ENCODE measurements at places on chromosomes 6 and 20.

DNA sequence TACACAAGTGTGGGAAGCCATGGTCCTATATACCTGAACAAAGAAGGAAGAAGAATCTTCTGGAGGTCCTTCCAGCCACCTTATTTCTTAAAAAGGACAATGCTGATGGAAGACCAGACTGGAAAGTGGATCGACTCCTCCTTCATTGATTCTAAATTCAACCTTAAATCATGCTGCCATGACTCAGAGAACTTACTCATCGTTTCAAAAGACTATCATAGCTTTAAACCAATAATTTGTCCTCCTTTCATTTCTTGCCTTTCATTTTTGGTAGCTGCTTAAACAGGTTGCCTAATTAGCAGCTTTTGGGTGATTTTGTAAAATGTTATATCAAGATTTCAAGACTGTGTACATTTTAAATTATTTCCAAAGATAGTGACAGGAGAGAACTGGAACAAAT is 60.8 kb downstream of the RTN4IP1 start:
- no peak for DNase-seq

- DNase-seq, result no peak
Observed at GRCh38 chr6:88704980-88705379, 258.4 kb downstream of the RNGTT start.

DNA sequence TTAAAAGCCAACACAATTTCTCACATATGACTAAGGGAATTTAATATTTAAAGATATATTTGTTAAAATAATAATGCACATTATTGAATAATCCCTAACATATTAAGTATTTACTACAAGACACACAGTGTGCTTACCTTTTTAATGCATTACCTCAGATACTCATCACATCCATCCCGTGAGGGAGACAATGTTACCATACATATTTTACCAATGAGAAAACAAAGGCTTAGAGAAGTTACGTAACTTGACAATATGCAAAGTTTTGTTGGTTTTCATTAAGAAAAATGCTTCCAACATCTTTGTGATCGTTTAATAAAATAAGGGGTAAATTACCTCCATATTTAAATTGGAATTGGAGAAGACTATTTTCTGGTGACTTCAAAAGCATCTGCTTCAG is 4.3 kb downstream of the IFNGR1 start:
- DNase-seq, result no peak

DNA sequence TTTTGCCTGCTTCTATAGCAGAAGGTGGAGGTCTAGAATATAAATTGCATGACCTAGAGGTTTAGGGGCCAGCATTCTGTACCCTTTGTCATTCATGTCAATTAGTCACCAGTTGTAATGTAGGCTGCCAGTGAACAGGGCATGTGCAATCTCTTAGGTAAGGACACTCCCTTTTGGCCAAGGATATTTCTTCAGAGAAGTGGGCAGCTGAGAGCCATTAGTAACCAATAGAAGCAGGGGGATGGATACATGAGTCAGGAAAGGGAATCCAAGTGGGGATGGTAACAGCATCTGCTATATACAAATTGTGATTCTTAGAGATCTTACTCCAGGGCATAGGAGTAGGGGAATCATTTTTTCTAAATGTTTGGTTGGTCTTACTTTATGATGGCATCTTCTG is 494.2 kb upstream of the JAG1 start:
- no peak for DNase-seq

DNA sequence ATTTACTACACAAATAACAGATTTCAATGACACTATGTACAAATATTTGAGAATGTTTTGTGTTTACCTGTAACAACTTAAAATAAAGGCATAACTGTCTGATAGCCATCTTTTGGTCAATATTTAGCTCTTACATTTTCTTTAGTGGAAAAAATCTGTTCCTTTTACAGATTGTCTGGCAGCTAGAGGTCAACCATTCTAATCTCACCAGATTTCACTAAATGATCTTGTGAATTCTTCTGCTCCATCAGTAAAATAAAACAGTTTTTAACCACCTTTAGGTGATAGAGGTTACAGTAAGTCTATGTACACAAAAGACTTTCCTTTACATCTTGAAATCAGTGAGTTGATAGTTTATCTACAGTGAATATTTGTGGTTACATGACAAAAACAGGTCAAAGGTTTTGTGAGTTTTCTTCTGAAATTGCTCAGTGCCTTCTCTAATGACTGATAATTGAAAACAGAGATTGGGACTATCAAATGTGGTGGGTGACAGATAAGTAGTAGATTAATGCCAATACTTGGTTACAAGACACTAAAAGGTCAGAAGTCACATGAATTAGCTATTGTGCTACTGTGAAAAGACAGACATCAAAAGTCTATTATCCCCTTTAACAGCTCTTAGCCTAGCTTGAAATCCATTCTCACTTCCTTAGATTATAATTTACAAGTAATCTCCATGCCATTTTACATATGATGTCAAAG is 47.4 kb downstream of the BMP5 start:
- no peak for DNase-seq

GRCh38 chr6:109874621-109875020 is 103.5 kb upstream of the GPR6 start:
- no peak for DNase-seq

DNA sequence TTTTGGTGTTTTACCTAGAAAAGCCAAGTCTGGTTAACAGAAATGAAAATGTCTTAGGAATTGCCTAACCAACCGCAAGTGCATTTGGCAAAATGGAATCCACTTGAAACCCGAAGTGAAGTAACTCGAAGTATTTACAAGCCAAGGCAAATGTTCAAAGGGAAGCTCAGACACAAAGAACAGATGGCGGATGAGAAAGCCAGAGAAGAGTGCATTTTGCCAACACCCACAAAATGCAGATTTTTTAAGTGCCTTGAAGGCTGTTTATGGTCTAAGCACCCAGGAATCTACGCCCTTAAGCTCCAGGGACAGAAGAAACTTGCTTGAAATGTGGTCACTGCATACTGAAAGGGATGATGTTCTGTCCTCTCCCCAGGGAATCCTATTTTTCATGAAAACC is 70.0 kb upstream of the TBXT start:
- DNase-seq, result no peak

DNA sequence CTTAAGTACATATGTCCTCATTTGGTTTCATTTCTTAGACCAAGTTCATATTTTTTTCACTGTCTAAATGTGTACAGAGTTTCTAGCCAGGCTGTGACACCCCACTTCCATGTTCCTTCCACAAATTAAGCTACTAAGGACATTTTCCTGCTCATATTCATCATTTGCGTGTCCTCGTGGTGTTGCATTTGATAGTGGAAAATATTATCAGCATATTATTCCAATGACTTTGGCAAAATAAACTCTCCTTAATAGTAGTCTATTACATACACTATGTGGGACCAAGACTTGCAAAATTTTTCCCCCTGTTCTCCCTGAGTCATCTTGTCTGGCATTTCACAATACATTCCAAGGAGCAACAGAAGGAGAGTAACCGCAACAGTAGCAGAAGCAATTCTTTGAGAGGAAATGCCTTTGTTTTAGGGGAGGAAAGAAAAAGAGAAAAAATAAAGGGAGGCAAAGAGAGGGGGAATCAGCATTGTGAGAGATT is 599.2 kb downstream of the COL12A1 start:
- no peak for DNase-seq

- no peak for DNase-seq
Observed at GRCh38 chr6:163489584-163489983, 75.1 kb downstream of the QKI start.

- no peak for DNase-seq
Observed at GRCh38 chr6:7819431-7820015, 91.1 kb downstream of the TXNDC5 start.

- no peak for DNase-seq
Observed at GRCh38 chr6:167795321-167795811, 31.3 kb upstream of the AFDN start.

DNA sequence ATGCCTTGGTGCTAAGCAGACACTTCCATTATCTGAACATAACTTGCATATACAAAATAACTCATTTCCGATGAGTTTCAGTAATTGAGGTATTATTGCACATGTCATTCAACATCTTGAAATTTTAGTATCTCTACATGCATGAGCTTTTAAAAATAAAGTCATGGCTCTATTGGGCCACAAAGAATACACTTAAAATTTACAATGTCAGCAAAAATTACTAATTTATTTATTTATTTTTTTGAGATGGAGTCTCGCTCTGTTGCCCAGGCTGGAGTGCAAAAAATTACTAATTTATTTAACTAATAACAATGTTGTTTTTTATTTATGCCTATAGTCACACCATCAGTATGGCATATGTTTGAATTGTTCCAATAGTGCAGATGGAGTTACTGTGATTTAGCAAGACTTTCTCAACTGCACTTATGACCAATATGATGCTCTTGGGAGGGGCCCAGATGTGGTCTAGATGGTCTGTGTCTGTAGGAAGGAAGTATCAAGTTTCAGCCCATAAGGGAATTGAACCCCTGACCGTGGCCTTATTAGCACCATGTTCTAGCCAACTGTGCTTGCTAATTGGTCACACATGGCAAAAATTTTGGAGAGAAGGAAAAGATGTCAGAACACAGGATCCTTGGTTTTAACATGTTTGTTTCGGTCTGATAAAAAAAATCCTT is 370.7 kb upstream of the TSHZ2 start:
- DNase-seq, result no peak

DNA sequence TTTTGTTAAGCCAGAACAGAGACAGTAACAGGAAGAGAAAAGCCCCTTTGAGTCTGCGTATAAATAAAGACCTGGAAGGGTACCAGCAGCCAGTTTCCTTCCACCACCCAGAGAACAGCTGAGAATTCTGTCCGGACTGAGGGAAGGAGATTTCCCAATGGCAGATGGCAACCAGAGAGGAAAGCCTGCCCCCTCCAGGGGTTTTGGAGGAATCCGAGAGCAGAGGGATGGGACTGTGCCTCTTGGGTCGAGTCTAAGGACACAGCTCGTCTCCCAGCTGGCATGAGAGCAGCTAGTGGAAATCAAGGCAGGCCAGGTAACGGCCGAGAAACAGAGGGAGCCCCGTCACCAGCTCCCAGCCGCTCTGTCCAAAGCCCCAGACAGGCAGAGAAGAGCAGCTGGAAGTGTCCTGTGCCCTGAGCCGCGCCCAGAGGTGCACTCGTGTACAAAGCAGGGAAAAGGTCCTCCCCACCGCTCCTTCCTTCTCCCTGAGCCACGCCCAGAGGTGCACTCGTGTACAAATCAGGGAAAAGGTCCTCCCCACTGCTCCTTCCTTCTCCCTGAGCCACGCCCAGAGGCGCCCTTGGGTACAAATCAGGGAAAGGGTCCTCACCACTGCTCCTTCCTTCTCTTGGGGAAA is 134.0 kb upstream of the SNX9 start:
- DNase-seq, result no peak

GRCh38 chr20:2840967-2841531 is 504 bp downstream of the VPS16 start:
- peak; percentile 67 for DNase-seq

DNA sequence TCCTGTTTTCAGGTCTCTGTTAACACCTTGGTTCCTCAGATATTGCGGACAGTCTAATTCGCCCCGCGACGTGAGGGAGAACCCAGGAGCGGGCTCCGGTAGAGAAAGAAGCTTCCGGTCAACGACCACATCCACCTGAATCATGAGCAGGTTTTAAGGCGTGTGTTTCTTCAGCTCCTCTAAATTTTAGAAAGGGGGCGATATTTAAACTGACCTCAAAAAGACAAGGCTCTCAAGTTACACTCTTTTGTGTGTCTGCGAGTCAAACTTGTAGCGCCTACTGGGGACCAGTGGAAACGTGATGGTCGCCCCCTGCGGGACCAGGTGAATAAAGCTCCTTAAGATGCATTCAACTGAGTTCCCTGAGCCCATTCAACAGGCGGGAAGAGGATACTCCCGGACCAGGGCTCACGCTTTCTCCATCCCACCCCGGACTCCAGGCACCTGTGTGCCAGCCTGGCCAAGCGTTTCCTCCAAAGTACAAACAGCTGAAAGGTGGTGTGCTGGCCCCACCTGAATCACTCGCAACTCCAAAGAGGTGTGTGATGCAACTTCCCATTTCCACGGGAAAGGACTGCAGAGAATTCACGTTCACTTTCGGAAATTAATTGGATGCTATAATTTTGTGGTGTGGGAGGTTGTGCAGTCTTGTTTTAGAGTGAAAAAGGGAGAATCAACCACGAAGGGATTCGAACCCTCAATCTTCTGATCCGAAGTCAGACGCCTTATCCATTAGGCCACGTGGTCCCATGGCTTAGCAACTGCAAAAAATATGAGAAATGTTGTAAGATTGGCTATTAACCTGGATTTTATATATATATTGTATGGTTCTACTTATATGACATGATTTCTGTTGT is 17.0 kb downstream of the GPX5 start:
- peak; percentile 81 for DNase-seq

GRCh38 chr6:166989427-166990032 is 9.7 kb upstream of the CEP43 start:
- no peak for DNase-seq

GRCh38 chr6:71733970-71734899 is 152.1 kb upstream of the RIMS1 start:
- no peak for DNase-seq

GRCh38 chr6:39706819-39707335 is 18.3 kb downstream of the KIF6 start:
- no peak for DNase-seq

- no peak for DNase-seq
Observed at GRCh38 chr6:56235245-56235644, 12.1 kb downstream of the COL21A1 start.

GRCh38 chr6:131789219-131789618 is 18.6 kb upstream of the ENPP1 start:
- DNase-seq, result no peak

- no peak for DNase-seq
Observed at GRCh38 chr6:107727096-107727757, 96.9 kb downstream of the SCML4 start.

DNA sequence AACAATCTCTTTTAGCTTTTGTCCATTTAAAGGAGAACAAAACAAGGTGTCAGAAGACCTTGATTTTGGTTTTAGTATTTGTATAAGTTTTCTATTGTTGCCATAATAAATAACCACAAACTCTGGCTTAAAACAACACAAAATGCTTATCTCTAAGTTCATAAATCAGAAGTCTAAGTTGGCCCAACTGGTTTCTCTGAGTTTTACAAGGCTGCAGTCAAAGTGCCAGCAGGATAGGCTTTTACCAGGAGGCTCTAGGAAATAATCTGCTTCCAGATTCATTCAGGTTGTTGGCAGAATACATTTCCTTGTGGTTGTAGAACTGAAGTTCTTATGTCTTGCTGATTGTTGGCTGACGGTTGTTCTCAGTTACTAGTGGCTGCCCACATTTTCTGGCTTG is 147.2 kb upstream of the HMGCLL1 start:
- DNase-seq, result no peak

GRCh38 chr6:16285467-16286150 is 47.2 kb downstream of the GMPR start:
- DNase-seq, result no peak

Measured in HEK293T (cell line).